ENCODE measurements at places on chromosomes 2 and 18. TPM values are rescaled to one million over a fixed set of nuclear protein-coding genes. Genes with fewer than 3 reads are reported as not detected.

SERPINB2 gene
- not detected for total RNA-seq

TAF4B gene
- 9.4 TPM for total RNA-seq

CCT7 gene
- total RNA-seq = 330 TPM

ELOA2 gene
- total RNA-seq = not detected

LAMA1 gene
- total RNA-seq = not detected

GKN1 gene
- total RNA-seq = not detected

ARHGEF33 gene
- 0.12 TPM for total RNA-seq

MMADHC gene
- 95.4 TPM for total RNA-seq

LTBP1 gene
- total RNA-seq = 0.05 TPM

IL37 gene
- 0.39 TPM for total RNA-seq

MC2R gene
- total RNA-seq = not detected

MARCHF7 gene
- 89.7 TPM for total RNA-seq

STPG4 gene
- 0.22 TPM for total RNA-seq

TEKT4 gene
- 0.39 TPM for total RNA-seq

NR4A2 gene
- 5.5 TPM for total RNA-seq

SRD5A2 gene
- not detected for total RNA-seq

STON1 gene
- total RNA-seq = 1.6 TPM

HAAO gene
- 0.80 TPM for total RNA-seq

SPC25 gene
- total RNA-seq = 21.4 TPM

TMEM37 gene
- total RNA-seq = not detected
